ENCODE measurements at places on chromosomes 16 and 17. TPM values are rescaled to one million over a fixed set of nuclear protein-coding genes. Genes with fewer than 3 reads are reported as not detected.

DNA sequence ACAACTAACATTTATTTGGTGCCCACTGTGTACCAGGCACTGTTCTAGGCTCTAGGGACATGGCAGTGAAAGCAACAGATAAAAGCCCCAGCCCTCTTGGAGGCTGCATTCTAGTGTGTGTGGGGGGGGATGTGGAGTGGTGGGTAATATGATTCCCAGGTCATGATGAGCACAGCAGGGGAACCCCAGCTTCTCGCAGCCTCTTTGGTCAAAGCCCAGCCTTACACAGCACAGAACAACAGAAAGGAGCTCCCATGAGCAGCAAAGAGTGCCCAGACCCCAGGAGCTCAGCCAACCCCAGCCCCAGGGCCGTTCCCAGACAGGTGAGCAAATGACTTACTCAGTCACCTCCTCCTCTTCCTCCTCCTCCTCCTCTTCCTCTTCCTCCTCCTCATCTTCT lies 21.9 kb downstream of the CNGB1 start:
- no peaks in the 10 kb centered on the region for H3K36me3 ChIP-seq
- no peaks in the 10 kb centered on the region for H3K27me3 ChIP-seq
- no peak overlapping the region for H3K27ac ChIP-seq
- no peak for DNase-seq
- H3K4me3 ChIP-seq: no peak overlapping the region
- H3K4me1 ChIP-seq: no peaks in the 10 kb centered on the region

DNA sequence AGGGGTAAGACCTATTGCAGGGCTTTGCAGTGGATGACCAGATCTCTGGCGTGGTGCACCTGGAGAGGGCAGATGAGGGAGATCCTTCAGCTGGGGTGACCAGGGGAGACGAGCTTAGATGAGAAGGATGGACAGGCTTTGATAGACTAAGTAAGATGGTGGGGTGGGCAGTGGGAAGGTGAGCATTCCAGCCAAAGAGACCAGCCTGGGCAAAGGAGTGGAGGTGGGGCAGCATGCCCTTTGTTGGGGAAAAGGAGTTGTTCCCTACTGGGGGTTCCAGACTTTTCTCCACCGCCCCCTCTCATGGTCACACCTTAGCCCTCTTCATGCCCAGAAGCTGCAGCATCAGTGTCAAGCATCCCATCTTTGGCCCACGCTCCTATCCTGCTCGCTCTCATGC lies 27.6 kb downstream of the ANKRD40 start:
- H3K27ac ChIP-seq: no peak overlapping the region
- H3K4me3 ChIP-seq: no peak overlapping the region
- H3K4me1 ChIP-seq: peaks cover 8% of the 10 kb centered on the region
- H3K36me3 ChIP-seq: no peaks in the 10 kb centered on the region
- DNase-seq: no peak

DNA sequence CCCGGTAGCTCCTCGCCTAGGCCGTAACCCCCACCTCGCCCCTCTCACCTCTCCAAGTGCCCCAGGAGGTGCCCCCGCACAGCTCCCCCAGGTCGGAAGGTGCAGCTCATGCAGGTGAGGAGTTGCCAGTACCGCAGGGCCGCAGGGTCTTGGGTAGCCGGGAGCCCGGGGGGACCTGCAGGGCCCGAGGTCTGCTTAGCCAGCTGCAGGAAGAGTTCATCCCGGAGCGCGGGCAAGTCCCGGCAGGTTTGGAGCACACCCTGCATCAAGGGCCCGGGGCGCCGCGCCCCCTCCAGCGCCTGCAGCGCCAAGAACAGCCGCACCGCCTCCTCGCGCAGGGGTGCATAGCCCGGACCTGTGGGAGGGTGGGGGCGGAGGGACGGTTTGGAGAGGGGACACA lies 4.8 kb downstream of the PLEKHH3 start:
- no peak for DNase-seq
- H3K27ac ChIP-seq: no peak overlapping the region
- no peaks in the 10 kb centered on the region for H3K4me1 ChIP-seq
- no peak overlapping the region for H3K4me3 ChIP-seq
- peaks cover 47% of the 10 kb centered on the region for H3K36me3 ChIP-seq
- H3K27me3 ChIP-seq: no peaks in the 10 kb centered on the region

DNA sequence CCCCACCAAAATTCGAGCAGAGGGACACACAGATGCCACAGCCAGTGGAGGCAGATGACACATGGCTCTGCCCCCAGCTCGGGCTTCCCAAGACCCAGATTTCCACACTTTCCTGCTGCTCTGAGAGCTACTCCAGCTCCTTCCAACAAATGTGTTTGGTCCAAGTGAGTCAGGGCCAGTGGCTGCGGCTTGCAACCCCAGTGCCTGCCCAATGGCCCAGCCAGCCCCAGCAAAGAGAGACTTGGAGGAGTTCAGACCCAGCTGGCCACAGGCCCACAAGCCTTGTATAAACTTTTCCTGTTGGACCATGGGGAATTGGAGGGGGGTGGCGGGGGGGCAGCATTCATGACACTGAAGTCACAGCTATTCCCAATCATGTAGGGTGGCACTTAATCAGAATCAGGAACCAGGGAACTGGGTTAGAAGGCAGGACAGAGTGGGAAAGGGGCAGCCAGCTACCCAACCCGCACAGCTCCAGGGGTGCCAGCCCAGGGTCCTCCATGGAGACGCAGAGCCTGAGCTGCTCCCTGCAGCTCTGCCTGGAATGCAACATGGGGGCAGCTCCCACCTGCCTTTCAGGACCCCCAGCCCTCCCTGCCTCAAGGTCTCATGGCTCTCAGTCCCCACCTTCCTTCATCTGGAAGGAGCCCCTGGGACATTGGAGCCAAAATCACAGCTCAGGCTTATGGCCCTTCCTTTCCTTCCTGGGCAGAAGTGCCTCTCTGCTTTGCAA lies 17.5 kb upstream of the C16orf78 start:
- no peaks in the 10 kb centered on the region for H3K27me3 ChIP-seq
- H3K4me3 ChIP-seq: no peak overlapping the region
- H3K36me3 ChIP-seq: no peaks in the 10 kb centered on the region
- no peaks in the 10 kb centered on the region for H3K4me1 ChIP-seq

Gene SEC14L1
- 48.2 TPM for total RNA-seq

Data from right atrium auricular region (tissue), 2 donors.